Esophagus squamous epithelium (tissue), 5 donors: ENCODE measurements at places on chromosomes 1 and 21.

DNA sequence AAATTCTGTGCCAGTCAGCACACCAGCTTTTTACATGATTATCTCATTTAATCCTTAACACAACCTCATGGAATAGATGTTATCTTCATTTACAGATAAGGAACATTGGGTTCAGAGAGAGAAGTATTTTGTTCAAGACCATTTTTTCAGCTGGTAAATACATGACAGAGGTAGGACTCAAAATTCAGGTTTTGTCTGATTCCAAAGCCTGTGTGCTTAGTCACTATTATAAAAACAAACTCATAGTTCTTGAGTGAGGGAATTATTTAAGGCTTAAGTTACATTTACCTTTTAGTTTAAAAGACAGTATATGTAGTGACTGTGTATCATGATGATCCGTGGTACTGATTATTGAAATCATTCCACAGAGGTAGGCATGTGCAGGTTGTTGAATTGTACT lies 125.2 kb downstream of the MAGI3 start:
- no peak for DNase-seq

GRCh38 chr21:33033961-33034413 lies 8.3 kb downstream of the OLIG2 start:
- no peak for DNase-seq

DNA sequence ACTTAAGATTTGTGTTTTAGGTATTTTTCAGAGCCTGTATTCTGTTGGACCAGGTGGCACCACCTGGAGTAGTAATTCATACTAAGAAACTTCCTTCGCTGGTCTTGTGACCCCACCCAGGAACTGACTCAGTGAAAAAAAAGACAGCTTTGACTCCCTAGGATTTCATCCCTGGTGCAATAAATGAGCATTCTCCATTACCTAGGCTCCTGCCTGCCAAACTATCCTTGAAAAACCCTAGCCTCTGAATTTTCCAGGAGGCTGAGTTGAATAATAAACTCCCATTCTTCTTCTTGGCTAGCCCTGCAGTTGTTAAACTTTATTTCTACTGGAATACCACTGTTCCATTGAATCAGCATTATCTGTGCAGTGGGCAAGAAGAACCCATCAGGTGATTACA lies 10.6 kb upstream of the RGS18 start:
- no peak for DNase-seq

- no peak for DNase-seq
Observed at GRCh38 chr1:108553905-108554304, 6.0 kb upstream of the EEIG2 start.

- DNase-seq: no peak
Observed at GRCh38 chr1:34776911-34777310, 4.1 kb upstream of the GJB3 start.

DNA sequence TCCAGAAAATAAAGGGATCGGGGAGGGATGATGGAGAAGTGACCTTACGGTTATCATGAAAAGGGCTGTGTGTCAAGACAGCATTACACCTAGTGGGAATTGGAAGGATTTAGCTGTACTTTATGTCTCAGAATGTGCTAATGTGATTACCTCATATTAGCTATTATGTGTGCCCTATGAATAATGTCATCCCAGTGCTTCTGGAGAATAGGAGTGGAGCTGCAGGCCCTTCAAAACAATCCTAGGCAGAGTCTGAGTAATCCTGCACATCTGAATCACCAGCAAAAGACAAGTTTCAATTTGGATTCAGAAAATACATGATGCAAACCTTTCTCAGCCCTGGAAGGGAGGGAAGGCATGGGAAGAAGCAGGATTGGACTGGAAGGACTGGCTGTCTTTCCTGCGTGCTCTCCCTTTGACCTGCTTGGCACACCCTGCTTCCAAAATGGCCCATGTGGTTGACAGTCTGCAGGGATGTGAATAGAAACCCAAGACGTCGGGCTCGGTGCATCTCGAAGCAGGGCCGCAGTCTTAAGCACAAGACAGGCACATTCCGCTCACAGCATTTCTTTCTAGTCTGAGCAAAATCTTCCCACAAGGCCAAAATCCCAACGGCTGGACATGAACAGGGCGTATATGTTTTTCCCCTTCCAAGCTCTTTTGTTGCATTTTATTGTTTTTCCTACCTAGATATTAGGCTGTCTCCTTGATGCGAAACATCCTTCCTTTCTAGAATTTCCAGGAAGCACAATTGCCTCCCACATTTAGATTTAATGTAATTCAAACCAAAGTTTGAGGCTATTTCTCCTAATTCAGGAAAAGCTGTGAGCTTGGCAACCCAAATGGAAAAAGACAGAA lies 54.3 kb upstream of the TARBP1 start:
- DNase-seq: no peak

- DNase-seq: no peak
Observed at GRCh38 chr1:57874418-57874877, 450.6 kb upstream of the DAB1 start.

- no peak for DNase-seq
Observed at GRCh38 chr1:236301080-236301957, 19.6 kb upstream of the ERO1B start.

GRCh38 chr1:172178886-172179285 lies 241.6 kb upstream of the C1orf105 start:
- DNase-seq: no peak

- DNase-seq: no peak
Observed at GRCh38 chr1:53073287-53073686, 11.3 kb downstream of the PODN start.

- DNase-seq: no peak
Observed at GRCh38 chr1:171267391-171267790, 19.1 kb downstream of the FMO1 start.

DNA sequence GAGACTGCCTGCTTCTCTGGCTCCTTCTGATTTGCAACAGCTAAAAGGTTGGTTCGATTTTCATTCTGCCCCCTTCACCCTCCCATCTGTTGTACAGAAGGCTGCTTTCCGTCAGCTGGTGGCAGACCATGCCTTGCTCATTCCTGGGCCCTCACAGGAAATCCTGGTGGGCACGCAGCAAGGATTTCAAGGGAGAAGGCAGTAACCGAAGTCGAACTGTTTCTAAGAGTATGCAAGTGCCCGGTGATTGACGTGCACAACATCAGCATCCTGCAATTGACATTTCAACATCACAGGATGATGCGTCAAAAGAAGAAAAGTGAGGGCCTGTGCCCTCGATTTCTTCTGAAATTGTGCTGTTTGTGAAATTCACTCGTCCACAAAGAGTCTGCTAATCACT lies 83.8 kb downstream of the PLPP3 start:
- DNase-seq: no peak

GRCh38 chr1:232902774-232903350 lies 47.5 kb upstream of the NTPCR start:
- no peak for DNase-seq

DNA sequence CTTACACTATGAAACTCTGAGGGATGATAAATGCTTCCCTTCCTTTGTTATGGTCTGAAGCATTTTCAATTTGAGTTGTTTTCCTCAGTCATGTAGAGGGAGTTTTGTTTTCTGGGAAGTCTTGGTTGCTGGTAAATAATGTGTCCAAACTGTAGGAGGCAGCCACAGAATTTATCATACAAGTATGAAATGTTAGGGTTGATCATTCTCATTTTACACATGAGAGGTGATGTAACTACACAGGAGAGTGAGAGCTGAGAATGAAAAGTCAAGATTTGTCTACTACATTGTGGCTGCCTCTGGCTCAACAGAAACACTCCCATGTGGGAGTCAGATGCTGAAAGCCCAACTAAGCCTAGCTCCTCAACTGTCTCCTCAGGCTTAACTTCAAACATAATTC lies 182.5 kb upstream of the SGIP1 start:
- no peak for DNase-seq

DNA sequence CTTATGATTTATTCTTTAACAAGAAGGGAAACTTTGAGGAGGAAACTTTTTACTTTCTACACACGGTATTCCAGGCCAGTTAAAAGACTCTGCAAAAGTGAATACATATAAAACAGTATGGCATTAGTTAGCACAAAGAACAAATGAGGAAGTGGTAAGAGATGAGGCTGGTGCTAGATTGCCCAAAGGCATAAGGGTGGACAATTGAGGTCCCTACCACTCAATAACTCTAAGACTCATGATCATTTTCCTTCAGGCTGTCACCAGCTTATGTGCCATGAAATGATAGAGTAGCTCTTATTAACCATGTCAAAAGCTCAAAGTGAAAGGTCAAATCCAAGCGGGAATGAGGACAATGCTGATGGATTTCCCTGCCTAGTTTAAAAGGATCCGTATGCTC lies 124.5 kb downstream of the TBX15 start:
- DNase-seq: no peak

DNA sequence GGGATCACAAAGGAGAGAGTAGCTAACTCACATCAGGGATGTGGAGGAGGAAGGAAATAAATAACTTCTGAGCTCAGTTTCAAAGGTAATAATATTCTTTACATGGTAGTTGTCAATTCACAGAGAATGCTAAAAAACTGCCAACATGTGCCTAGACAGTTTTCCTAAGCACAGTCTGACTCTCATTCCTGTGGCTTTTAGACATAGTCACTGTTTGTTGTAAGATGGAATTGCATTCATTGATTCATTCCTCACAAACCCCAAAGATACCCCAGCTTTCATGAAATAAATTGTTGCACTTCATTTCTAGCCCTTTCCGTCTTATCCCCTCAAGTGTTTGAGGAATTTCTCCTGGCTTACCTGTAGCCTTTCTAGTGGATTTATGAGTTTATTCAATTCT lies 263.9 kb downstream of the NTNG1 start:
- no peak for DNase-seq

DNA sequence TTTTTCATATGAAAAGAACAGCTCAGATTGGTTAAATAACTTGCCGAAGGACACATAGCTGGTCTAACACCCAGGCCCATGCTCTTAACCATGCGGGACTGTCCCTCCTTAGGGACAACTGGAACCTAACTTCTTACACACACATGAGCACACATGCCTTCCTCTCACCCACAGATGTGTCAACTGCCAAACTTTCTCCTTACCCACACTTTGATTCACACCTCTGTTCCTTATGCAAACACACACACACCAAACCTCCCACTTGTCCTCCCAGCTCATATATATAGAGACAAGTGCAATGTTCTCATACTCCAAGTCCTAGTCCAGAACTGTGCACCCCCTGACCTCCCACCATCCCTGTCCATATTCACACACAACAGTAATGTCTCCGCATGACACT lies 4.3 kb downstream of the RAB25 start:
- DNase-seq: no peak

- DNase-seq: no peak
Observed at GRCh38 chr1:21157868-21158267, 18.8 kb downstream of the EIF4G3 start.

DNA sequence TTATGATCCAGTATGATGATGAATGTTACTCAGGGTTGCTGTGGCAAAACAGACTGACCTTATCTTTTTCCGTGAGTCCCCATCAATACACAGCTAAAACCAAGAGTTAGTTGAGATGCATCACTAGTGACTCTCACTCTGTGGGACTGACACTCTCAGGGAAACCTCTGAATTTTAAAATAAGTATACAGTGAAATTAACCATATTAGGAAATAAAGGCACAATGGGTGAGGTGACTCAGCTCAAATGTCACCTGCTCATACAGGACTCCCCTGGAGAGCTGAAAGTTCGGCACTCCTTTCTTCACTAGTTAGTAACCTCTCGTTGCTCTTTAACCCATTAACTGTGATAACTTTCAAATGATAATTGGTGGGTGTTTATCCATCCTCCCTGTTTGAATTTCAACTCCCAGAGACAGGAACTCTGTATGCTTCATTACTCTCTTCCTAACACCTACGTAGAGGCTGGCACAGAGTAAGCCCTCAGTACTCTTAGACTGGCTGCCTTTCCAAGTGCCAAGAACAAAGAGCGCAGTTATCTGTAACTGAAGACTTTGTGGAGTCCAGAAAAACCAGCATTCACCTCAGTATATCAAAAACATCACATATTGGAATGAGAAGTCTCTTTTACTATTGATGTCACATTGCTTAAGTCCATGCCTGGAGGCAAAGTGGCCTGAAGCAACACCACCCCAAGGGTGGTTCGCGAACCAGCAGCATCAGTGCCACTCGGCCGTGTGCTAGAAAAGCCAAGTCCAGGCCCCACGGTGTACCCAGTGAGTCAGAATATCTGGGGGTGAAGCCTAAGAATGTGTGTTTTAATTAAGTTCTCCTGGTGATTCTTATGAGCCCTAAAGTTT lies 91.1 kb downstream of the NIBAN1 start:
- DNase-seq: no peak

DNA sequence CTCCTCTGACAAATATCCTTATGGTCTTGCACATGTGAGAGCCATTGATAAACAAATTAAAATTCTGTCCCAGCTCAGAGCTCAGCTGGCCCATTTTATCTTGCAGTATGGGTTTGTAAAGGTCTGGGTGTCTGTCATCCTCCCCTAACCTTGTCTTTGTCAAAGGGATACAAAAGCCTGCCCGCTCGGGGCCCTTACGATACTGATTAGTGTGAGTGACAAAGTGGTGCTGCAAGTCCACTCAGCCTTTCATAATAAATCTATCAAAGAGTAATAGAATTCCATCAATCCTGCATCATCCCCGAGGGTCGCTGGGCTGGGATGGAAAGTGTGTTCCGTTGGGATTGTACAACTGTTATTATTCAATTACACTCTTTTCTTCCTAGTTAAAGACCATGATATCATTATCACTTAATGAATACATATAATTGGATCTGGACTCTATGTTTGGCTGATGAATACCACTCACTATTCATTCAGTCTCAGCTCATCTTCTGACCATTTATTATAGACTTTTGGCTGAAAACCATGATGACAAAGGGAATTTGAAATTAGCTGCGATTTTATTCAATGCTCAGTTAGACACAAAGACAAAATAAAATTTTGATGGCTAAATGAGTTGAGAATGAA lies 122.5 kb upstream of the FOXD3 start:
- no peak for DNase-seq

- no peak for DNase-seq
Observed at GRCh38 chr1:236073307-236073897, 8.5 kb upstream of the NID1 start.

- DNase-seq: no peak
Observed at GRCh38 chr1:204341380-204341779, 18.3 kb downstream of the PLEKHA6 start.

DNA sequence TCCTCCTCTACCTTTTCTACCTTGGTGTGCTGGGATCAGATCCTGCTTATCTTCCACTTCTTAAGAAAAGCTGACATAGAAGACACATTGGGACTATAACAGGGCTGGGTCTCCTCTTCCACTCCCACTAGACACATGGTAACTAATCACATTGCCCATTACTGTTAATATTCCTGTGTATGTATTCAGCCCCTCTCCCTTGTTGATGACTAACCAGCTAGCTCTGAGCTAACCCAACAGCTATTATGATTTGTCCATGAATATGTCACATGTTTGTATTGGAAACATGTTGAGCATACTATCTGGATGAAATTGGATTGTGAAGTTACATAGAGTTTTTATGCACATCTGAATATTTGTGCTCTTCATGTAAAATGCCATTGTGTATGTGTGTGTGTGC lies 52.9 kb downstream of the MPZL1 start:
- DNase-seq: no peak
